SK-N-MC (cell line): ENCODE measurements at places on chromosomes 2 and 18.

DNA sequence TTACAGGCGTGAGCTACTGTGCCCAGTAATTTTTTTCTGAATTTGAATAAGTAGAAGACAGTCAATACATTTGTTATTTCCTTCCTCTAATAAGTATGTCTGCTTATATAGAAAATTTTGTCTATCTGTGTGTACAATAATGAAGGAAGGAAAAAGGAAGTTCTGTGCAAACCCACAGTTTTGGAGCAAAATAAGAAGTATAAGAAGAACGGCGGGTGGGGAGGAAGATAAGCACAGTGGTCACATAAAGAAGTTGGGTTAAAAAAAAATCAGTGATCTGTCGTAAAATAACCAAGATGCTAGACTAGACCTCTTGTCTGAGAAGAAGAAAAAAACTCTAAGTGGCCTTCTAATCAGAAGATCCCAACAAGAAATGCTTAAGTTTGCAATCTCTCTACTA, 20.2 kb downstream of the MGAT4A start:
- DNase-seq, result no peak

DNA sequence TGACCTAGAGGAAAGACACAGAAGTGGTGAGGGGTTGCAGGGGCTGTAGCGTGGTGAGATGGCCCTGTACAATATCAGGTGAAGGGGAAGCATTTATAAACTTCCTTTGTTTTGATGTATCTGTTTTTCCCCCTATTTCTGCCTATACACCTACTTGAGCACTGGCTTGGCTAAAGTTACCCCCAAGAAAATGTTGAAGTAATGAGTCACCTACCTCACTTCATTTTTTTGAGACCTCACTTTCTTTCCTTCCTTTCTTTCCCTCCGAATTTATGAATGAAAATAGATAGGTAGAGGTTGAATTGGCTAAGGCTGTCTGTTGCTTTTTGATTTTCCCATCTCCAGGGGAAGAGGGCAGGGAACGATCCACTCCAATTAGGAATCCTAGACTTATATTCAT, 231.1 kb upstream of the EPAS1 start:
- DNase-seq, result no peak

DNA sequence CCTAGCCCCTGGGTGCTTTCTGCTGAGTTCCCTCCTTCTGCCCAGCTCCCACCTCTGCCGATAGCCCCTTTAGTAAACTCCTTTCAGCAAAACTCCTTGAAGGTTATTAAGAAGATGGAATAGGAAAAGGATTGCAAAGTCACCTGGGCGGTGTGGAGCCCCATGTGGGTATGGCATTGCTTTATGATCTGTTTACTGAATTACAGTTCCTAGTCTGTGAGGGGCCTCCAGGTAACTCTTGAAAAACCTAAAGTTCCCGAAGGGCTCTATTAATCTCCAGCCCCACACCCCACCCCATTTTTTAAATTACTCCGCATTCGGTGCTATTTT, 116.9 kb upstream of the UXS1 start:
- no peak for DNase-seq

GRCh38 chr2:235920216-235920865, 247.8 kb downstream of the GBX2 start:
- no peak for DNase-seq

DNA sequence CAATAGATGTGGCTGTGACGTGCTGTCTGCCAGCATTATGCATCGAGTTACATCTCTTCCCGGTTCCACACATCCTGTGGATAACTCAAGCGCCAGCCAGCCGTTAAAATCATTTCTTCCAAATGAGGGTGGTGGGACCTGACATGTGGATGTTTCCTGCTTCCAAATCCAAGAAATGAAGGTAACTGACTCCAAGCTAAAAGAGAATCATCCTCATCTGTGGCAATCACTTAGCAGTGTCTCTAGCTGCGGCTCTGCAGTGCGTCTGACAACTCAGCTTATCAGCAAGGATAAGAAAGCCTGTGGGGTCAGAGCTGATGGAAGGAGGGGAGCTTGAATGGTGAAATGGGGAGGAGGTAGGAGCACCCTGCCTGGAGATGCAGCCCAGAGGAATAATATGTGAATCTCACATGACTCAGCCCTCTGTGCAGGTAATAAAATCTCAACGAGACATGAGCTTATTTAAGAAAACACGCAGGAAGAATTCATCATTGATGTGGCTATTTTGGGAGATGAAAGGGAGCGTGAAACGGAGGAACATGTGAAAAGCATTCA, 382.2 kb upstream of the TRIB2 start:
- no peak for DNase-seq

GRCh38 chr2:182605166-182605565, 110.9 kb upstream of the DNAJC10 start:
- no peak for DNase-seq

- no peak for DNase-seq
Measured at GRCh38 chr2:173568054-173568453, 213.4 kb downstream of the CDCA7 start.

DNA sequence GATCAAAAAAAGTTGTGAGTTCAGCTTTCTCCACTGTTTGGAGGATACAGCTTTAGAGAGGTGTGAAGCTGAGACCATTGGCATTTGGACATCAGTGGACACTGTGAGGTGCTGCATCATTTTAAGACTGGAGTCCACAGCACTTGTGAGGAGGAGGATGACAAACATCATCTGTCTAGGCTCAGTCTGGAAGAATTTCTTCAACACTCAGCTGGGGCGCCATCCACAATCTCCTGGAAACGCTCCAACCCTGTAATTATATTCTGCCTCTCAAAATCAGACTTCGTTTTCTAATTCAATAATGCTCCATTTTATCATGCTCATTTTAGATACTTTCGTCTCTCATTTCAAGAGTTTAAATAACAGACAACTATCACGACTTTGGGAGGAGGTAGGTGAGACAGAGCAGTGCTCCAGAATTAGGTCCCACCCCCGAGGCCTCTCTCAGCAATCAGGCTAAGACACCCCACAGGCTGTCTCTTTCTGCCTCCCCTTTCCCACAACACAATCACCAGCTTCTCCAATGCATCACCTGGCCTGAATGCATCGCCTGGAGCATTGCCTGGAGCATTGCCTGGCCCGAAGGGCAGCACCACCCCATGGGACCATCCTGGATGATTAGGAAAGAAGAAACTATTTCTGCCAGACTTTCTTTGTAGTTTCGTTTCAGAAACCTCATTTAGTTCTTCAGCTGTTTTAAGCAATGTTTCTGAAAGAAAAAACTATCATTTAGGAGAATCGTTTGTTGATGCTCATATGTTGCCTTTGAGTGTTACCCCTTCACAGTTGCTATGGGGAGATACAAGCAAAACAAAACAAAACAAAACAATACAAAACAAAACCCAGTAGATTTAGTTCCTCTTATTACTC, 37.0 kb upstream of the DPP10 start:
- DNase-seq, result no peak

GRCh38 chr2:123165616-123166015, 859.5 kb upstream of the CNTNAP5 start:
- no peak for DNase-seq

- DNase-seq, result no peak
Measured at GRCh38 chr2:96754317-96754716, 6.4 kb upstream of the CNNM4 start.

GRCh38 chr2:101699755-101700461, 2.4 kb downstream of the MAP4K4 start:
- DNase-seq, result no peak

DNA sequence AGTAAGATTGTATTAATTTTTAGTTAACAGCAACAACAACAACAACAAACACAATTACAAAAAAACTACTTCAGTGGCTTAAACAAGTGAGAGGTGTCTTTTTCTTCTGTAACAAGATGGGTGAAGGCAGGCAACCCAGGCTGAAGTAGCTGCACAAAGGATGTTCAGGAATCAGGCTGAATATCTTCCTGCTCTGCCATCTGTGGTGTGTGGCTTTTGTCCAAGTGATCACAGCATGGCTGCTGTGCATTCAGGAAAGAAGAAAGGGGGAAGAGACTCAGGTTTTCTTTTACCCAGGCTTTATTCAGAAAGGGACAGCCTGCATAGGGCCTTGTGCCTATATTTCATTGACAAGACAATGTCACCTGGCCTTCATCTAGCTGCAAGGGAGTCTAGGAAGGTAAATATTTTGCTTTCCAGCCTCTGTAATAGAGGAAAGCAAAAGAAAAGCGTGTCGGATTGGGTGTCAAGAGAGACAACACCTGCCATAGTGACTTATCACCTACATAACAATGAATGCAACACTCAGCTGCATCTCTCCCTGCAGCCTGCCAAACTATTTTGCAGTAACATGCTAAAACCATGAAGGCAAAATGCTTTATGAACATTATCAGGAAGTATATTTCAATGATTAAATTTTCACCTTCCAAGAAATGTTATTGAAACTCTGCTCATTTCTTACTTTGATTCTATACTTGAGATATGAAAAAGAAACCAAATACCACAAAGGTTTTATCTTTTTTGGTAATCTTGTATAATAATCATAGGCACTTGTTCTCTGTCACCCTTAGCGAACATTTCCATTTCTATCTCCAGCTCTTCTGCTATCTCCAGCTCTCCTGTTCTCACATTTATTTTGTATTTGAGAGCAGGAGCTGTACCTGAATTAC, 14.6 kb downstream of the G6PC2 start:
- DNase-seq, result no peak

GRCh38 chr2:27238976-27239375, 21.8 kb downstream of the CAD start:
- no peak for DNase-seq
